D721Med (cell line): ENCODE measurements at places on chromosomes 2 and 18.

GRCh38 chr2:113064898-113065297 lies 2.9 kb upstream of the IL1F10 start:
- DNase-seq = no peak

DNA sequence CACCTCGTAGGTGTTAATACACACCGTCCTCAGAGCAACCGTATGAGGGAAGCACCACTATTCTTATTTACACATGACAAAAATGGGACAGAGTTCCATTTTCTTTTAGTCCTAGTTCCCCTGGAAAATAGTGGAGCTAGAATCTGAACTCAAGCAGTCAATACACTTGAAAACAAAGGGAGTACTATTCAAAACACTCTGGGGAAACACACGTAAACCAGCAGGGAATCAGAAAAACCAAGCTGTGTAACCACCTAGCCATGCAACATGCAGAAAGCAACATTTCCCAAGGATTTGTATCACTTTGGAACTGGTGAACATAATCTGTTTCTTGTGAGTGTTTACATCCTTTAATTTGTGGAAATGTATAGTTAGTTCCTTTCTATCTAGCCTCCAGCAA lies 208.2 kb downstream of the UBE2E3 start:
- DNase-seq = no peak

- DNase-seq = no peak
These were observed 26.2 kb upstream of the SNED1 start for GRCh38 chr2:240972201-240972600.

DNA sequence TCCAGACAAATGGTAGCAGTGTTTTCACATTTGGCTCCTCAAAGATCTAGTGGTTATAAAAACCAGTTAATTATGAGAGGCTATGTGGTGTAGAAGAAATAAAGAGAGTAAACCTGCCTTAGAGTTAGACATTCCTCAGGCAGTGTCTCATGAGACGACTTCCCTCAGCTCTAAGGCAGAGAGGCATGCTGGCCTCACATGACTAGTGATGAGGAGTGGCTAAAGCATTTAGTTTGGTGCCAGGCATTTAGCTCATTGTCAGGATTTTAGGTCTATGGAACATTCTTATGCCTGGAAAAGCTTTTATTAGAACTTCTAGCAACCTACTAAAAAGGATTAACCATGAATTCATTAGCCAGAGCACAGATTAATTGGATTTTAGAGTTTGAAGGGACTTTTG lies 90.3 kb downstream of the RPRM start:
- no peak for DNase-seq

GRCh38 chr2:42333579-42333978 lies 27.4 kb downstream of the COX7A2L start:
- DNase-seq = no peak
